ENCODE measurements at places on chromosomes 4 and X.

DNA sequence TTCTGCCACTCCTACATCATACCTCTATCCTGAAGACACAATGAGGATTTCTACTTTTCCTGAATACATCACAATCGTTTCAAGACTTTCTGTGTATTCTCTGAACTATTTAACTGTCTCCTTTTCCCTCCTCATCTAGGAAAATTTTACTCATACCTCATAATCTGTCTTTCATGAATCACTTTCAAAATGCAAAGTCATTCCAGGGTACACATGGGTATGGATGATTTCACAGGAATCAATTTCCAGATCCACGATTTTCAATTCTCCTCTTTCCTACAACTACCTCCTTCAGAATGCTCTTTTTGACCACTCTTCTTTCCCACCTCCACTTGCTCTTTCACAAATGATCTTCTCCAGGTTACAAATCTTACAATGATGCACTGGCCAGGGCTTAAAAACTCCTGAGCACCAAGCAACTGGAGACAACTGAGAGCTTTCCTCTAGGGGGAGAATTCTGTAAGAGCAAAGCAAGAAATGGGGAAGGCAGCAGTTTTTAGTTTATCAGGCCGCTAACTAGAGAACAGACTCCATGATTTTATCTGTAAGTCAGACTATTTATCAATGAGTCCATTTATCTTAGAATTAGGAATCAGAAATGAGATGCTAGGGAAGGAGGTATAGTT lies 116.4 kb downstream of the PPP3CA start:
- no peak overlapping the region for H3K4me3 ChIP-seq
- no peaks in the 10 kb centered on the region for H3K36me3 ChIP-seq
- no peaks in the 10 kb centered on the region for H3K4me1 ChIP-seq
- no peaks in the 10 kb centered on the region for H3K27me3 ChIP-seq

GRCh38 chrX:68072041-68072440 lies 361.3 kb downstream of the OPHN1 start:
- no peak overlapping the region for H3K4me3 ChIP-seq
- H3K27ac ChIP-seq: no peak overlapping the region
- H3K36me3 ChIP-seq: no peaks in the 10 kb centered on the region
- DNase-seq: no peak
- H3K4me1 ChIP-seq: no peaks in the 10 kb centered on the region
- no peaks in the 10 kb centered on the region for H3K27me3 ChIP-seq

GRCh38 chr4:174427571-174428140 lies 94.6 kb downstream of the HPGD start:
- no peak for DNase-seq
- H3K27ac ChIP-seq: no peak overlapping the region
- H3K4me3 ChIP-seq: no peak overlapping the region
- H3K36me3 ChIP-seq: no peaks in the 10 kb centered on the region

DNA sequence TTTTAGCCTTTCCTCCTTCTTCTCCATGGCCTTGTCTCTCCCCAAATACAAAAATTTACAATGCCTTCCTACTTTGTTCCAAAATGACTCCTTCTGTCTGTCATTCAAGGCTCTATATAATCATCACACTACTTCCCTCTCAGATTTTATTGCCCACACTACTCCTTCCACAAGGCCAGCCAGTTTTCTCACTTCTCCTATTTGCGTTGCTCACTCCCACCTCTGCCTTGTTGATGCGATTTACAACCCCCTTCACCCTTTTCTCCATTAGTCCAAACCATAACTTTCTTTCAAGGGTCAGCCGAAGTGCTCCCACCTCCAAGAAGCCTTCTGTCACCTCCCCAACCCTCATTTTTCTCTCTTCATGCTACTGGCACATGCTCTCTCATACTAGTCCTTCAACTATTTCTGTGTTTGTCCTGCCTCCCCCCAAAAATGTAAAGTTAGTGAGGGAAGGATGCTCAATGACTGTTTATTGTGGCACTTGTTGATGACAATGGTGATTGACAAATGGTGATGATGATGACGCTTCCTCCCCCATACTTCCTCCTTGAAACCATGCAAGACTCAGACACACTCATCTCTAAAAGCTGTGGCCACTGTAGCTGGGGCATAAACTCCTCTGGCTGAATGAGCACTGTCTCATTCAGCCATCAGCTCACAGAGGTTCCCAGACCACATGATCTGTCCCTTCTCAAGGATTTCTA lies 2.7 kb upstream of the XKRX start:
- no peak for DNase-seq
- H3K27ac ChIP-seq: no peak overlapping the region
- no peak overlapping the region for H3K4me3 ChIP-seq
- no peaks in the 10 kb centered on the region for H3K27me3 ChIP-seq

DNA sequence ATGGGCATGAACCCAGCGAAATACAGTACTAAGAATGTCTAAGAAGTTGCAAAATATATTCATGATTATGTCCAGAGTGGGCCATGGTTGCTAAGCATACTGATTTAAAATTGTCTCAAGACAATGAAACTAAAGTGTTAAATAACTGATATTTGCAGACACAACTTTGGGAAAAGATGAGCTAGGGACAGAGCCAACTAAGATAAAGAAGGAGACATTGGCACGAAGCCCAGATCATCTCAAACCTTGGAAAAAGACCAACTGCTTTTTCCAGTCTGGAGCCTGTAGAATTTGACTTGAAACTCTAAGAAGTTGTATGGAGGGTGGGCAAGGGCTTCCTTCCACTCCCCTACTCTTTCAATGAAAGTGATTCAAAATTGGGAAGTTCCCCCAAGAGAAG lies 108.5 kb upstream of the GLRA2 start:
- no peaks in the 10 kb centered on the region for H3K4me1 ChIP-seq
- no peak overlapping the region for H3K4me3 ChIP-seq
- no peaks in the 10 kb centered on the region for H3K36me3 ChIP-seq
- H3K27ac ChIP-seq: no peak overlapping the region
- no peaks in the 10 kb centered on the region for H3K27me3 ChIP-seq

DNA sequence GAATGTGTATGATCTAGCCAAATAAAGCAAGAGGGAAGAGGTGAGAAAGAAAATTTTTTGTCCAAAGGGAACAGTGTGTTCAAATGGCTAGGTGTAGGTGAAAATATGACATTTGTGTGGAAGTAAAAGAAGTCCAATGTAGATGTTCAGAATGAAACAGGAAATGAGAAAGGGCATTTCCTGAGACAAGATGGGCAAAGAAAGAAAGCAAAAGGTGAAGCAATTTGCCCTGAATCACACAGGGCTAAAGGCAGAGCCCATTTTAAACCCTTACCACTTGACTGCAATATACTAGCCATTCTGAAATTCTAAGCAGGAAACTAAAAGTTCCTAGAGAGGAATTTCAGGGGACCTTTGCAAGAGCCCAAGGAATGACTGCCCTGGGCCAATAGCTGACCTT lies 36.0 kb downstream of the CLOCK start:
- no peaks in the 10 kb centered on the region for H3K4me1 ChIP-seq
- no peaks in the 10 kb centered on the region for H3K36me3 ChIP-seq
- H3K27me3 ChIP-seq: no peaks in the 10 kb centered on the region

Data from mesendoderm (in vitro differentiated cells).